ENCODE measurements at places on chromosomes 16 and 17.

GRCh38 chr16:81614654-81615359 is 164.3 kb upstream of the PLCG2 start:
- DNase-seq: no peak

GRCh38 chr17:41498276-41498675 is 7.1 kb downstream of the KRT13 start:
- no peak for DNase-seq

- no peak for DNase-seq
Observed at GRCh38 chr17:19348081-19348650, 14.4 kb downstream of the B9D1 start.

- DNase-seq: peak; percentile 93
Observed at GRCh38 chr17:83203073-83203471, 123.7 kb downstream of the METRNL start.

DNA sequence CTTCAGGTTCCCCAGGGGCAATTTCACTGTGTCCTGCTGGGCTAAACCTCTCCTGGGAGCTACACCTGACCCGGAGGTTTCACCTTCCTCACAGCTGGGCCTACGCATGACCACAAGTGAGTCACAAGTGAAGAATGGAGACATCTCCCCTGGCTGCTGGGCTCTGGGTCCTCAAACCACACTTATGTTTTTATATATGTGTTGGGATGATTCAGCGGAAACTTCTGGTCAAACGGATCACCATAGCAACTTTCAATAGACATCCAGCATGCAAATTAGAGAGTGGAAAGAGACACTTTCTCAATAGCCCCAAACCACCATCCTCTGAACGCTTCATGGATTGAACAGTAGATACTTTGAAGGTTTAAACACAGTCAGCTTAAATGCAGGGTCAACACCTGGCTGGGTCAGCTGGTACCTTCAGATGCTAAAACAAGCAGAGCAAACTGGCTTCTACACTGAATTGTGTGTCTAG is 28.0 kb upstream of the MAF start:
- no peak for DNase-seq

GRCh38 chr17:50064253-50065001 is 8.5 kb downstream of the ITGA3 start:
- peak; percentile 94 for DNase-seq

GRCh38 chr17:61398721-61399130 is 917 bp upstream of the TBX2 start:
- DNase-seq: no peak

DNA sequence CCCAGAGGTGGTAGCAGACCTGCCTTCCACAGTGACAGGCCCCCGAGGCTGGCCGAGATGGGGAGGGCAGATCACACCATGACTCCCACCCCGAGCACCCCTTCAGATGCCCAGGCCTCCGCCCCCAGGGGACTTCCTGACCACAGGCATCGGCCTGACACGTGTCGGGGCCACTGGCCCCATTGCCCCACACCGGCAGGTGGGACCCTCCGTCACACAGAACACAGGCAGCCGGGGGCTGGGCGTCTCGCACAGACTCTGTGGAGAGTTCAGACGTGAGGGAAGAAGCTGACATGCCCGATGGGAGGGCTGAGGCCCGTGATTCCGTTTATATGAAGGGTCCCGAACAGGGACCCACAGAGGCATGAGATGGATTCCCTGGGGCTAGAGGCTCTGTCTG is 51.3 kb upstream of the GNG13 start:
- no peak for DNase-seq

DNA sequence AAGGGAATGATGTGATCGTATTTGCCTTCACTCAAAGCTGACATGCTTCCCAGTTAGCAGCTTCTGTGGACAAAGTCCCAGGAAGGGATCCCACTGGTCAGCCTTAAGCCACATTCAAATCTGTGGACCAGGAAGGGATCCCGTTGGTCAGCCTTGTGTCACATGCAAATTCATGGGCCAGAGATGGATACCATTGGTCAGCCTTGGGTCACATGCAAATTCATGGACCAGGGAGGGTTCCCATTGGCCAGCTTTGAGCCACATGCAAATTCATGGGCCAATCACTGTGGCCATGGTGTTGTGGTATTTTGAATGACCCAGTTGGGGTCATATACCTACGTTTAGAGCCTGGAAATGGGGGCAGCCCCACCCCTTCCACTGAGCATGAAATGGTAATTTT is 201.6 kb downstream of the HS3ST4 start:
- DNase-seq: no peak

DNA sequence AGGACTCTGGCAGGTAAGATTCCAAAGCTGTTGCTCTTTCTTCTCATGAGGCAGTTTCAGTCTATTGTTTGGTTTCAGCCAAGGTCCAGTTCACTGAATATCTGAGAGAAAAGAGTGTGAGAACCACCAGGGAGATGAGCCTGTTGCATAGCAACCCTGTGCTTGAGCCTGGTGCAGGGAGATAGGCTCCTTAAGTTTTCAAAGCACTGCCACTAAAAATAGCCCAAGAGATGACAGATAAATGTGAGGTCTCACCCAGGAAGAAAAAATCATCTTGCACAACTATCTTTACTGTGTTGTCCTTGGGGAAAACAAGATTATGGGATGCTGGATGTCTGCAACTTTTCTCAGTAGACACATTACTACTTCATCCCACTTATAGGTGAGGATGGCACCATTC is 26.2 kb upstream of the NUDT7 start:
- DNase-seq: no peak

DNA sequence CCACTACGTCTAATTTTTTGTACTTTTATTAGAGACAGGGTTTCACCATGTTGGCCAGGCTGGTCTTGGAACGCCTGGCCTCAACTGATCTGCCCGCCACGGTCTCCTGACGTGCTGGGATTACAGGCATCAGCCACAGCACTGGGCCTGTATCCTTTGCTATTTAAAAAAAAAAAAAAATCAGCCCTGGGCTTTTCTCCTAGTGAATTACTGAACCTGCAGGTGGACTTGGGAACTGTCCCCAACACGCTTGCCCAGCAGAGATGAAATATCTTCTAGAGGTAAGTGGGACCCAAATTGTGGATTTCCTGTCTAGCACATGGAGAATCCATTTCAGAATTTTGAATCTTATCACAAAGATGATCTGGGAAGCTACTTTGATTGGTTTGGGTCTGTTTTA is 14.8 kb downstream of the CNOT1 start:
- no peak for DNase-seq

GRCh38 chr16:85615014-85615851 is 2.1 kb downstream of the GSE1 start:
- DNase-seq: no peak

DNA sequence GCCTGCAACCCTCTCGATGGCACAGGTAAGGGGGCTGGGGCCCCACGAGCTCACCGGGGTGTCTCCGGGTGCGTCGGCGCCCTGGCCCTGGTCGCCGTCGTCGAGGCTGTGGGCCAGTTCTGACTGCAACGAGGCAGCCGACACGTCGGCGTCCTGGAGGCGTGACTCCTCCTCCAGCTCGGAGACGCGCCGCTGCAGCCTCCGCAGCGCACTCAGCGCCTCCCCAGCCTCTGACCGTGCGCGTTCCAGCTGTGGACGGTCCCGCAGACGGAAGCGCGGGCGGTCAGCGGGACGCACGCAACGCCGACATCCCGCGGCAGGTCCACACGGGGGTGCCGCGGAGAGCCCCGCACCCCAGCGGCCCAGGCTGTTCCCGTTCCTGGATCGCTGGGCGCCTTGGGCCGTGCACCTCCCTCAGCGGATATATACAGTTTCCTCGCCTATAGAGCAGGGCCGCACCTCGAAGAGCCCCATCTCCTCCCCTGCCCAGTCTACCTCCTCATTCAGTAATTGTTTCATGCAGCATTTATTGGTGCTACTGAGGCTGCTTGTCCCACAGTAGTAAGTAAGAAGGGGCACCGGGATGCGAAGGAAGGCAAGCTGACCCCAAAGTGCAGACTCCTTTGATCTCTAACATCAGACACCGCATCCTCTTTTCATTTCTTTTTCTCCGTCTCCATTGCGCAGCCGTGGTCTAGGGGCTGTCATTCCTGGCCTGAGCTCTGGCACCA is 5.8 kb downstream of the THOC6 start:
- DNase-seq: no peak

DNA sequence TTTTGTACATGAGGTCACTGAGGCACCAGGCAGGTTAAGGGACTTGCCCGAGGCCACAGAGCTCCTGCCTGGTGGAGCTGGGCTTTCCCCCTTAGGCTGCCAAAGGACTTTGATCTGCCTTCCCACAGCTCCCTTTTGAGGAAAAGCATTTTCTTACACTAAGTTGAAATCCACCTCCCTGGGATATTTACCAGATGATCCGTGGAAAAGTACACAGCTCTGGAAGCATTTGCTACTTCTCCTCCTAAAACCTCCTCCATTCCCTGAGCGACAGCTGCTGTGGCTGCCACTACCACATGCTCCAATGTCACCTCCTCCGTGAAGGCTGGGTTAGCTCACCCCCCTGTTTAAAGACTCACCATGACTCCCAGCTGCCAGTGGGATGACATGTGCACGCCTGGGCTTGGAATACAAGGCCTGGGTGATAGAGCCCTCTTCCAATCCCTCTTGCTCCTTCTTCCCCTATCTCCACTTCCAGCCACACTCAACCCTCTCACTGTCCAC is 1.2 kb upstream of the MPRIP start:
- no peak for DNase-seq

- DNase-seq: no peak
Observed at GRCh38 chr16:49342336-49343265, 31.0 kb upstream of the C16orf78 start.

GRCh38 chr17:73325527-73325842 is 13.7 kb upstream of the CDC42EP4 start:
- no peak for DNase-seq

- no peak for DNase-seq
Observed at GRCh38 chr16:14007450-14007849, 63.7 kb upstream of the MRTFB start.

- no peak for DNase-seq
Observed at GRCh38 chr16:47523342-47524006, 62.3 kb downstream of the PHKB start.

DNA sequence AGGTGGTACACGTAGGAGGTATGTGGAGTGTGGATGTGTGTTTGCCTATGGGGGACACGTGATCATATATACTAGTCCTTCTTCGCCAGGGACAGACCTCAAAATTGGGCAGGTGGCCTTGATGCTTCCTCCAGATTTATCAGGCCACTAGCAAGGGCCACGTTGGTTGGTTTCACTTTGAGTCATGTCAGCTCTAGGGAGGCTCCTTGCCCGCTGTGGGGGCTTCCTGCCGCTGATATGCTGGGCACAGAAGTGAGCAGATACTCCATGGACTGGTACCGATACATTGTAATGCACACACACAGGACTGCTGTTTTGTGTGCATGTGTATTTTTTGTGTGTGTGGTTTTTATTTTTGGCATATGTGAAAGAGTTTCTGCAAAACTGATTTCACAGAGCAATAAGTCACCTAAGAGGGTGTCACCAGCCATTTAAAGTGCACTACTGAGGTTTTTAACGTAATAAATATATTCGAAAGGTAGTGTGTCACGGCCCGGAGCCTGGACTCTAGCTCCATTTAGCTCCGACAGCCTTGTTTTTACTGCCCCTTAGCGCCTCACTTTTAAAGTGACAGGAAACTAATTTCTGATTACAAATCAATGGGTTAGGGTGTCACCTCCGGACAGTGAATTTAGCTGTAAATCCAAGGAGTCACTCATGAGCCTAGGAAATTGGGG is 605.5 kb upstream of the SALL1 start:
- DNase-seq: no peak

- DNase-seq: no peak
Observed at GRCh38 chr16:55532227-55532626, 23.4 kb downstream of the LPCAT2 start.

DNA sequence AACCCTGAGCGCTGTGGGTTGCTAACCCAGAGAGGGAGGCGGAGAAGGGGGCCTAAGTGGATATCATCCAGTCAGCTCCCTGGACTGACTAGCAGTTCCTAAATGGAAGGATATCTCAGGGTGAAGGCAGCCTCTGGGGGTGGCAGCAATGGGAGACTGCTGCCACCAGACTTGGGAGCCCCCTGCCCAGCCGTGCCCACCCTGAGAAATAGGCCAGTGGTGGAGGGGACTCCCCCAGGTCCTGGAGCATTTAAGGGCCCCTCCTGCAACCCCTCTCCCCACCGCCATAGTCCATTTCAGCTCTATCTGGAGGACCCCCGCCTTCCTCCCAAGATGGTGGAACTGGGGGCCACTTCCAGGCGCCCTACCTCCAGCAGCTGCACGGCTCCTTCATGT is 8.4 kb downstream of the TSPOAP1 start:
- DNase-seq: no peak

DNA sequence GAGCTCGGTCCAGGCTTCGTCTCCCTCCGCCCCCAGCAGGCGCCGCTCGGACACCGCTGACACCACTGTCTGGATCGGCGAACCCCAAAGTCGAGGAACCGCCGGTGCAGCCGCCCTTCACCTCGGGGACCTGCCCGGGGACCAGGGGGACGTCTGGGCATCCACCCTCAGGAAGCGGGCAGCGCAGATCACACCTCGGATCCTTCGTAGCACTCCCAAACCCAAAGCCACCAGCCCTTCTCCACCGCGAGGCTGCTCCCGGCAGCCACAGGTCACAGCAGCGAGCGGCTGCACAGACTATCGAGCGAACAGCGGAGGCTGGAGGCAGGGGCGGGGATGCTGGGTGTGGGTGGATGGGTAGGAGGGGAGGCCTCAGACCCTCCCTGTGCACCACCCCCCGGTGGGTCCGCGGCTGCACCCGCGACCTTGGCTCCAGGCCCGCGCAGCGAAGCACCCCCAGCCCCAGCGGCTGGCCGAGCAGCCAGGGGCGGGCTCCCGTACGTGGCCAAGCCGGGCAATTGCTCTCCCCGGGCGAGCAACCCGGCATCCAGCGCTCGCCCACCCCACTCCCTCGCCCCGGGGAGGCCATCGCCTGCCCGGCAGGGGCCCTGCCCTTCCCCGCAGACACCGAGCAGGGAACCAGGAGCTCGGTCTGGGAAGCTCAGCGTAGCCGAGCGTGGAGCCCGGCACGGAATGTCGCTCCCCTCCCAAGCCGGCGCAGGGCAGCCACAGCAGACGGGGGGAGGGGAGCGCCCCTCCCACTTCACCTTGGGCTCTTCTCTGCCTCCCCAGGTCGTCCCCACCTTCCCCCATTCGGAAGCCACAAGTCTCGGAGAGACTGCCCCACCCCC is 1.0 kb downstream of the SDK2 start:
- DNase-seq: no peak

Data from ascending aorta (tissue), 2 donors.